ENCODE measurements at places on chromosomes 6 and 20. TPM values are rescaled to one million over a fixed set of nuclear protein-coding genes. Genes with fewer than 3 reads are reported as not detected.

Gene CST7
- not detected for total RNA-seq

Gene DPPA5
- total RNA-seq = not detected

Gene RAMACL
- total RNA-seq = 3.4 TPM

Gene FAM110A
- 2.6 TPM for total RNA-seq

Gene PTCHD4
- 4.7 TPM for total RNA-seq

Gene SGK2
- 0.24 TPM for total RNA-seq

Gene SYCP2L
- 0.16 TPM for total RNA-seq

Gene TMEM14C
- total RNA-seq = 92.0 TPM

Gene SLC22A3
- total RNA-seq = 0.16 TPM

Gene SNPH
- total RNA-seq = 13.3 TPM

Gene CTAGE9
- not detected for total RNA-seq

Gene RRAGD
- 1.5 TPM for total RNA-seq

Gene CD83
- 3.4 TPM for total RNA-seq

Gene LPIN3
- total RNA-seq = 14.6 TPM

Gene HS3ST5
- not detected for total RNA-seq

Gene ENPP4
- total RNA-seq = 0.36 TPM

Gene ANKEF1
- 4.2 TPM for total RNA-seq

Gene STX11
- total RNA-seq = 3.2 TPM

Gene SIM1
- 10.7 TPM for total RNA-seq

Gene HEY2
- 2.3 TPM for total RNA-seq

Gene IL17F
- total RNA-seq = not detected

Gene KHDC1L
- total RNA-seq = 1.1 TPM

Gene HLA-DRB1
- 0.12 TPM for total RNA-seq

Gene PNLDC1
- total RNA-seq = 0.81 TPM

Gene DNAH8
- not detected for total RNA-seq

Gene PAX1
- total RNA-seq = 0.49 TPM

Gene SNX21
- total RNA-seq = 91.8 TPM

Gene HRH3
- total RNA-seq = not detected

Gene SPATS1
- not detected for total RNA-seq

Gene DACT2
- total RNA-seq = not detected

Gene MCCD1
- total RNA-seq = not detected

Gene PXT1
- not detected for total RNA-seq

Gene PRDM13
- total RNA-seq = not detected

Gene PAK5
- total RNA-seq = under 0.01 TPM

Gene TREM1
- total RNA-seq = not detected

Gene TMX4
- 26.1 TPM for total RNA-seq

Gene PCK1
- not detected for total RNA-seq

Gene GHRH
- not detected for total RNA-seq

Gene TAAR1
- total RNA-seq = not detected

Gene PTCRA
- total RNA-seq = not detected

Gene SRMS
- not detected for total RNA-seq

Gene SLC22A16
- not detected for total RNA-seq

Gene TOX2
- total RNA-seq = 1.5 TPM

Gene OR12D2
- total RNA-seq = not detected

Gene ULBP3
- total RNA-seq = 18.0 TPM

Gene FAM217A
- total RNA-seq = not detected

Gene NFATC2
- total RNA-seq = 1.8 TPM

Gene OXT
- not detected for total RNA-seq

Gene TRIM40
- total RNA-seq = not detected

Gene SNX9
- 99.1 TPM for total RNA-seq

Gene FERMT1
- 3.8 TPM for total RNA-seq

Gene PHACTR1
- total RNA-seq = 9.7 TPM

Gene CPNE5
- total RNA-seq = 0.12 TPM

Gene SLC4A11
- total RNA-seq = 1.3 TPM

Gene IL17A
- total RNA-seq = not detected

Gene DUSP15
- total RNA-seq = not detected

Data from hair follicle dermal papilla cell (primary cell).